COR-L47 (cell line): ENCODE measurements at places on chromosomes 2 and 18.
A peak's percentile ranks its signal among the peaks of the same experiment; 100 is the strongest.

- no peak for DNase-seq
Measured at GRCh38 chr2:102052365-102052764, 60.6 kb downstream of the IL1R2 start.

DNA sequence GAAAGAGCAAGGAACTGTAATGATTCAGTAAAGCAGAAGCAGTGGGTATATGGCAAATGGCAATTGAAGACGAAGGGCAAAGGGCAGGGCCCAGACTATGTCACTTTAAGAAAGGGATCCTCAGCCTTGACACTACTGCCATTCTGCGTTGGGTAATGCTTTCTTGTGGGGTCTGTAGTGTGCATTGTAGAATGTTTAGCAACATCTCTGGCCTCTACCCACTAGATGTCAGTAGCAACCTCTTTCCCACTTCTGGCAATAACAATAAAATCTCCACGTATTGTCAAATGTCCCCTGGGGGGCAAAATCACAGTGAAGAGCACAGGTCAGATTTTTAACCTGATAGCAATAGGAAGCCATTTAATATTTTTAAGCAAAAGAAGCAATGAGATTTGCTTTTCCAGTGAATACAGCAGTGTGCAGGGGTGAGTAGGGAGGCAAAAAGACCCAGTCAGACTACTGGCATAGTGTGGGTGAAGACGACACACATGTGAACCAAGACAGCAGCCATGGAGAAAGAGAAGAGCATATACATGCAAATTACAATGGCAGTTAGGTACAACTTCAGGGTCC, 209.5 kb downstream of the DYM start:
- DNase-seq: peak; percentile 52

GRCh38 chr2:186484062-186484735, 1.9 kb upstream of the ZC3H15 start:
- DNase-seq: no peak

DNA sequence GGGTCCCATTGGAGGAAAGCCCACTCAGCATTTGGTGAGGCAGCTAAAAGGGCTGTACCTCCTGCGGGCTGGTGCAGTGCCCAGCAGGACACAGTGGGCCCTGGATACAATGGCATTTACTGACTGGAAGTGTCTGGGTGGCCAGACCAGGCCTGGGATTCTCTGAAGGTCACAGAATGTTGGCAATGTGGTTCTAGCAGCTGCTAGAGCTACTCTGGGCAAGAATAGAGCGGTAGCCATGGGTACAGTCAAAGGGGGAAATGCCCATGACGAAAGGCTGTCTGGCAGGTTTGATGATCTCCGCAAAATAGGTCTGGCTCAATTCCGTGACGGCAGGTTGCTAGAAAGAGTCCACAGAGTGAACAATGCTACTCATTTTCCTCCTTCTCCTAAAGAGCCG, 241.8 kb downstream of the AFF3 start:
- DNase-seq: no peak

GRCh38 chr2:237092506-237092905, 6.8 kb downstream of the COPS8 start:
- no peak for DNase-seq

- DNase-seq: no peak
Measured at GRCh38 chr2:33602201-33602830, 3.2 kb upstream of the FAM98A start.

GRCh38 chr18:31819106-31819924, 58.6 kb upstream of the SLC25A52 start:
- peak; percentile 61 for DNase-seq

DNA sequence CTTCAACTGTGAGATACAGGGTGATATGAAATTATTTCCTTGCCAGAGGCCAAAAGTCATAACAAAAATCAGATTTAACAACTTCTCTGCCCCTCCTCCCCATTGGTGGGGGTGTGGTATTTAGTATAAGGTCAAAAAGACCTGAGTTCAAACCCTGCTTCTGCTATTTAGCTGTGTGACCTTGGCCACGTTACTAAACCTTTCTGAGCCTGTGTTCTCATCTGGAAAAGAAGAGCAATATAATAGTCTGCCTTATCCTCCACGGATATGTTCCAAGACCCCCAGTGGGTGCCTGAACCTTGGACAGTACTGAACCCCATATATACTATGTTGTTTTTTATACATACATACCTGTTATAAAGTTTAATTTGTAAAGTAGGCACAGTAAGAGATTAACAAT, 3.7 kb downstream of the CDC42EP3 start:
- no peak for DNase-seq

- no peak for DNase-seq
Measured at GRCh38 chr2:23688486-23689130, 238.3 kb downstream of the ATAD2B start.

- no peak for DNase-seq
Measured at GRCh38 chr2:76296438-76296837, 585.7 kb upstream of the GCFC2 start.

- DNase-seq: no peak
Measured at GRCh38 chr18:47605093-47605492, 325.4 kb downstream of the SMAD2 start.
